ENCODE measurements at places on chromosomes 3 and 15.

- DNase-seq, result no peak
Measured at GRCh38 chr15:41530363-41530956, 13.6 kb downstream of the RPAP1 start.

- no peak for DNase-seq
Measured at GRCh38 chr3:197800379-197800778, 9.3 kb downstream of the LRCH3 start.

GRCh38 chr3:185561958-185562357 is 9.6 kb upstream of the LIPH start:
- DNase-seq, result no peak

DNA sequence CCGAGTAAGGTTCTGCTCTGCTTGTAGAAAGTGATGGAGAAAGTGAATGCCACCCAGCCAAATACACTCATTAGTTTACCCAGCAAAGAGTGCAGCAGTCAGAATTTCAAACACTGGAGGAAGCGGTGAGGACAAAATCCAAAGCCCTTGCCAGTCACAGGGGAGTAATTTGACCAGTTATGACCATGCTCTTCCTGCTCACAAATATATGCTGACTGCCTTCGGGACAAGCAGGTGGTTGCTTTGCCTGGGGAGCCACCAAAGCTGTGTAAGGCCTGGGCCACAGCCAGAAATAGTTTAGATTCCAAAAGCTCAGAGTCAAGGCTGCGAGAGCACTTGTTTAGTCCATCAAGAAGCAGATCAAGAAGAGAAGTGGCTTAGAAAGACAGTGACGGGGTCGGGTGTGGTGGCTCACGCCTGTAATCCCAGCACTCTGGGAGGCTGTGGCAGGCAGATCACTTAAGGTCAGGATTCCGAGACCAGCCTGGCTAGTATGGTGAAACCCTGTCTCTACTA is 51.0 kb upstream of the ATP13A3 start:
- no peak for DNase-seq

- no peak for DNase-seq
Measured at GRCh38 chr3:73411545-73411944, 213.2 kb downstream of the PDZRN3 start.

DNA sequence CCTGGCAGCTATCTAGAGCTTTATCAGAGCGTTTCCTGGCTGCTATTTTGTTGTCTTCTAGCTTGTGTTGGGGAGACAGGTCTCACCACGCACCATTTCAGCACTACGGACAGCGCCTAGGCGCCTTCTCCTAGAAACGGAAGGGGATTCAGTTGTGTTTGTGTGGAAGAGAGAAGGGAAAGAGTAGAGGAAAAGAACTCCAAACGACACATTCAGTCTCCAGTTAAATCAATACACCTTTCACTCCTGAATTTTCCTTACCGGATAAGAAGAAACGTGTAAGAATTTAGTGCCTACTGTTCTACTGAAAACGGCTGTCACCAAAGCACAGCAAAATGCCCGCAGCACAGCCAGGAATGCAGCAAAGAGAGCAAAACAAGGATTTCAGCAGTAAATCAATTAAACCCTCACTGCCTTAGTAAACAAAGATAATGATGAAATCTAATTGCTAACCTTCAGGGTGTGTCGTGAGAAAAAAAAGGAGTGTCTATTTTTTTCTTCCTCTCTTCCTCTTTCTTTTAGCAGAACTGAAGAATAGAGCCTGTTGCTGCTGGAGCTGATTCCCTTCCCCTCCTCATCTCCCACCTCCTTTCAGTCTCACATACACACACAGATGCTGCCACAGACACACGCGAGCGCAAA is 412 bp upstream of the CTXN2 start:
- DNase-seq, result no peak

- DNase-seq, result no peak
Measured at GRCh38 chr3:22265403-22265802, 514.4 kb upstream of the ZNF385D start.

DNA sequence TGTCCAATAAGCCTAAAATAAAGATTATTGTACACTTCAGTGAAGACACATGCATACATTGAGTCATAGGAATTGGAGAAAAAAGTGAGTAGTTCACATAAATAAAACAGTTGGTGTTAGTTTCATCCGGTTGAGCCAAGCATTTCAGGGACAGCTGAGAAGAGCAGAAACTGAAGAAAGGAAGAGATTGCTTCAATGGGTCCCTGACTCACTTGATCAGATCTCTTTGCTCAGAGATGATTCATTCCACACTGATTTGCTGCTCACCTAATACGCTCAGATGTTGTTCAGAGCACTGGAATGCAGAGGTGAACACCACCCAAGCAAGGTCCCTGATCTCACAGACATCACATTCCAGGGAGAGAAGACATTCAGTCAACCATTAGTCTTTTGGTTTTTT is 93.7 kb downstream of the RAD18 start:
- DNase-seq, result no peak

DNA sequence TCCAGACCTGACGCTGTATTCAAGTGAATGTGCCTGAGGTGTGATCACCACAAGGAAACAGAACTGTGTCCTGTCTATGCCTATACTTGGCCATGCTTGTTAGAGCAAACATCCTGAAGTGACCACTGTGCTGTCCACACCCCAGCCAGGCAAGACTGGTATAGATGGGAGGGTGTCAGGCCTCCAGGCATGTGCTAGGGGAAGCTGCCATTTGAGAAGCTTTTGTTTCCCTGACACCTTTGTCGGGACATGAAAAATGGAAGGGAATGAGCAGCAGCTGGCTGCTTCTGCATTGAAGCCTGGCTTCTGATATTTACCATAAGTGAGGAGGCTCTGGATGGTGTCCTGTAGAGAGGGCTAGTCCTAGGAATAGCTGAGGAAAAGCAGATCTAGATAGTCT is 106.2 kb downstream of the CPNE4 start:
- DNase-seq, result no peak

GRCh38 chr3:71744738-71745137 is 8.9 kb upstream of the GPR27 start:
- DNase-seq, result no peak

- no peak for DNase-seq
Measured at GRCh38 chr3:16365491-16366128, 100.6 kb downstream of the OXNAD1 start.

- no peak for DNase-seq
Measured at GRCh38 chr3:67635257-67635656, 19.2 kb downstream of the SUCLG2 start.

DNA sequence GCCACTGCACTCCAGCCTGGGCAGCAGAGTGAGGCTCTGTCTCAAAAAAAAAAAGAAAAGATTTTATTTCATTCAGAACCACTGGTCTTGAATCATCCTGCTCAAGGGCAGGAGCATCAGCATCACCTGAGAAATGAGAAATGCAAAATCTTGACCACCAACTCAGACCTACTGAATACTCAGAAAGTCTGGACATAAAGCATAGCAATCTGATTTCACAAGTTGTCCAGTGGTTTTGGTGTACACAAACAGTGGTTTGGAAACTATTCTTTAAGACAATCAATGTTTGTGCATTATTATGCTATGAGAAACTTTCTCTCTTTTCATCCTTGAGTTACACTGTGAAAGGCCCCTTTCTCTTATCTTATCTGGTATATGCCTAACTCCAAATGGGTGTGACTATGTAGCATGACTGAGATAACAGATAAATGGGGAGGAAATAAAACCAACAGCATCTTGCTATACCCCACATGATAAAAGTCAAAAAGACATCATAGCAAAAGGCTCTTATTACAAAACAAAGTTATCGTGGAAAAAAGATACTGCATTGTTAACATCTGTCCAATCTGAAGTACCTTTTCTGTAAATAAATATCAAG is 174.2 kb upstream of the STT3B start:
- no peak for DNase-seq

- no peak for DNase-seq
Measured at GRCh38 chr15:83582381-83582780, 71.5 kb upstream of the ADAMTSL3 start.

GRCh38 chr3:146550743-146551510 is 6.5 kb upstream of the PLSCR1 start:
- no peak for DNase-seq

- no peak for DNase-seq
Measured at GRCh38 chr3:128524374-128525299, 31.6 kb upstream of the GATA2 start.

DNA sequence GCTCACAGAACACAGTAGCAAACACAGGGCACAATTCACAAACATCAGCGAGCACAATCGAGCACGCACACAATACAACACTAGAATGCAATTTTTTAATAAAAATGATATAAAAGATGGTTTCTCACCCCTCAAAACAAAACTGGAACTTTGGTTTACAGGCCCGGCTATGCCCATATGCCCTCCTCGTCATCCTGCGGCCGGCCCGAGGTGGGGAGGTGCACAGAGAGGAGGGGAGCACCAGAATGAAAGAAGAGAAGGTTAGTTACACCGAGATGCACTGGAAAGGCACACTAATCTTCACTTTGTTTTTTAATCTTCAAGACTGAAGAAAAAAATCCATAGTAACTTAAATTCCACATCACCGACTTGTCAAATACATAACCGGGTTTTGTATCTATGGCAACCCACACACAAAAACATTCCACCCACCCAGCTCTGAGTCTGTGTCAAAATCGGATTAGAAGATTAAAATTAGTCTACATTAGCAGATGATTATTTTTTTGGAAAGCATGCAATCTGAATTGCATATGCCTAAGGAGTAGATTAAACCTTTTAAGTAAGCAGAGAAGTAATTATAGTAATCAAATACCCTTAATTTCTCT is 196.7 kb upstream of the WNT5A start:
- DNase-seq, result no peak

- DNase-seq, result no peak
Measured at GRCh38 chr3:141773676-141774075, 10.5 kb downstream of the GRK7 start.

DNA sequence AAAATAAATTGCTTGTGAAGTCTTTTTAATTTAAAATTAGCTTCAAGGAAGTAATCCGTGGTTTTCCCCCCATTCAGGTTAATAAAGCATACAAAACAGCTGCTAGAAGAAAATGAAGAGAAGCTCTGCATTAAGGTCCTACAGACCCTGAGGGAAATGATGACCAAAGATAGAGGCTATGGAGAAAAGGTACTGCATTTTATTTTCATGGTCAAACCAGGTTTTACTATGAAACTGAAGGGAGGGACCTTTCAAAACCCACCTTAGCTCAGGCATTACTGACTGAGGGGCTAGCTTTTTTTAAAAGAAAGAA is 218.5 kb downstream of the ITPR1 start:
- no peak for DNase-seq

DNA sequence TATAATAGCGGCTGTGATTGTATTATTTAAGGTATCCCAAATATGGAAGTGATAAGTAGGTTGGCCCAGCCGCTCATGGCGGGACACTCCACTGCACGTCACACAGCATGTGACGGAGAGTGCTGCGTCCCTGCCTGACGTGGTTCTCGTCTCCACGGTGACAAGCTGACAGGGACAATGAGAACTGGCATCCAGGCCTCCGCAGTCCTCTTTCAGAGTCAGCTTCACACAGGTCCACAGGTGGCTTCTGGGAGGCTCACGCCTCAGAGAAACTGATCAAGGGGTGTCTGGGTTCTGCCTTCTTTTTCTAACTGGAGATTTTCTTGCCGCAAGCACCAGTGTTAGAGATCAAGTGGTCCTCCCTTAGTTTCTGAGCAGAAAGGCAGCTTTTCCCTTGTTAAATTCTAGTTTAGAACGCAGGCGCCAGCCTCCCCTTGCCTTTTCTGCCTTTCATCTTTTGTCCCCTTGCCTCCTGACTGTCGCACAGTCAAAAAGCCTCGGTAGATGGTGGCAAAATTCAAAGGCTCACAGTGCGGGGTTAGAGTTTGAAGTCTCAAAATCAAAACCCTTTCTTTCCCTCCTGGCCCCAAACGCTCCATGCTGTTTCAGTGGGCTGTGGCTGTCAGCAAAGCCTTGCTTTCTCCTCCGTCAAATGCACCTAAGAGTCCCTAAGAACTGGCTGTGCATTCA is 120.9 kb downstream of the ATP10A start:
- DNase-seq, result no peak

DNA sequence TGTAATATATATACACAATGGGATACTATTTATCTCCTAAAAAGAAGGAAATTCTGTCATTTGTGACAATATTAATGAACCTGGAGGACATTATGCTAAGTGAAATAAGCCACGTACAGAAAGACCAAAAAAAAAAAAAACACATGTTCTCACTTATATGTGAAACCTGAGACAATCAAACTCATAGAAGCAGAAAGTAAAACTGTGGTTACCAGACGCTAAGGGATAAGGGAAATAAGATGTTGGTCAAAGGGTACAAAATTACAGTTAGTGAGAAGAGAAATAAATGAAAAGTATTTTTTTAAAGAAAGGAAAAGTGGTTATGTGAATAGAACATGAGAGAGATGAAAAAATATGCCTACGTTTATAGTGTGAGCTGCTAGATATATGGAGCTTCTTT is 101.1 kb downstream of the CPNE4 start:
- no peak for DNase-seq

- DNase-seq, result no peak
Measured at GRCh38 chr3:162141272-162141791, 644.7 kb downstream of the OTOL1 start.
